ENCODE measurements at places on chromosomes 3 and 15.

DNA sequence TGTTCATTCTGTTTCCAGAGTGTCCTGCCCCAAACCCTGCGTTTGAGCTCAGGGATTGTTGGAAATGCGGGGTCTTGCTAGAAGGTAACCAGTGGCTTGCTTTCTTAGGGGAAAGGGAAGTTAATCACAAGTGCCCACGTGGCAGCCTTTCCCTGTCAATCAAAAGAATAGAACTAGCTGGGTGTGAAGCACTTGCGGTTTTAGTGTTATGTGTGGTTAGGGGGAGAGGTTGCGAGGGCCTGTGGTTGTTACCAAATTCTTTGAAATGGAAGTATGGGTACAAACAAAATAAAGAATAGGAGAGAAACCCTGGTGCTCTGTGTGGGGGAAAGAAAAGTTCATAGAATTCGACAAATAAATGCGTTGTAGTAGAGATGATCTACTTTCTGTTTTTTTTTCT, 67.6 kb downstream of the FNDC3B start:
- peak; percentile 26 for DNase-seq

- DNase-seq: no peak
These were observed 17.1 kb downstream of the STX19 start for GRCh38 chr3:94011233-94011711.

DNA sequence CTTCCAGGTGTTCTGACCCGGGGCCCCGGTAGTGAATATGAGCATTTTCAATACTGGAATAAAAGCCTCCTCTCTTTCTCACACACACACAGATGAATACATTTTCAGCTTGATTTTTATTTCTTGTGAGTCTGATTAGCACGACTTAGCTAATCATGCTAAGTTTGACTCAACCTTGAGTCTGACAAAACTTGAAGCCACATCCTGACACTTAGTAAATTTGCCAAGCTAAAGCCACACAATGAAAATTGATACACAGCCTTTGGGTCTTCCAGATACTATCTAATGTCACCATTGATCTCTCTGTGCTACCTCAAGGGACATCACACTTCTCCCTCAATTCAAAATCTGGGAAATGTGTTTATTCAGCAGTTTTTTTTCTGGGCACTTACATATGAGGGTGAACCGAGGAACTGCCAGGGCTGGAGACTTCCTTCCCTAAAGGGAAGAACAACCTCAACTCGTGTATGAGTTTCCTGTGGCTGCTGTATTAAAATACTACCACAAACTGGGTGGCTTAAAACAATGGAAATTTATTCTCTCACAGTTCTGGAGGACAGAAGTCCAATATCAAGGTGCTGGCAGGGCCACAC, 18.6 kb downstream of the TMEM266 start:
- no peak for DNase-seq

DNA sequence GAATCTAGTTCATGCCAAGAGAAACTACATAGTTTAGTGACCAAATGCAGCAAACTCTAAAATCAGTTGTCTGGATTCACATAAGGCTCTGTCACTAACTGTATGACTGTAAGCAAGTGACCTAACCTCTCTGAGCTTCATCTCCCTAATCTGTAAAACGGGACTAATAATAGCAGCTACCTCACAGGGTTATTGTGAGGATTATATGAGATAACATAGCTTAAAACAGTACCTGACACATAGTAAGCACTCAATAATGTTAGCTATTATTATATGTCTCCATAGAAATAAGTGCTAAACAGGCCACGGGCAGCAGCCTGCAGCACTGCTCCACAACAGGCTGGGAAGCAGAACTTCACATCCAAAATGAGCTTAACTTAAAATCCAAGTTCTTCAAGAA, 30.2 kb downstream of the NPTN start:
- no peak for DNase-seq

GRCh38 chr3:118942195-118942594, 92.5 kb downstream of the IGSF11 start:
- no peak for DNase-seq

GRCh38 chr15:69636169-69636915, 183.7 kb downstream of the RPLP1 start:
- DNase-seq: no peak

- DNase-seq: peak; percentile 45
These were observed 203.8 kb downstream of the UACA start for GRCh38 chr15:70559265-70560239.

DNA sequence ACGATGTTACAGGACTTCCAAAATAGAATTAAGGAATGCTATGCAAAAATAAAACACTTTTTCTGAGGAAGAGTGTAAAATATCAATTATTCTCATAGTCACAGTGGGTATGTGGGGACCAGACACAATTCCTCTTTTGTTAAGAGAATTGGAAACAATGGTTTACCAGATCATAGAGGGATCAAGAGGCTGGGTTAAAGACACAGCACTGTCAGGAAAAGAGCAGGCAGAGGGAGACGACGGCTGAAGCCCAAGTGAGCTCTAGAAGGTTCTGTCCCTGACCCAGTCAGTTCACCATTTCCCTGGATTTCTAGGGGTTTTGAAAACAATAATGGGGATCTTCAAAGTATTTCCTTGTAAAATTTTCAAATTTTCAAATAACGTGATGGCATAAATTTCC, 54.0 kb upstream of the POLR2M start:
- no peak for DNase-seq

GRCh38 chr3:66256806-66257205, 36.0 kb downstream of the SLC25A26 start:
- no peak for DNase-seq
